ENCODE measurements at places on chromosomes 7 and 10.

DNA sequence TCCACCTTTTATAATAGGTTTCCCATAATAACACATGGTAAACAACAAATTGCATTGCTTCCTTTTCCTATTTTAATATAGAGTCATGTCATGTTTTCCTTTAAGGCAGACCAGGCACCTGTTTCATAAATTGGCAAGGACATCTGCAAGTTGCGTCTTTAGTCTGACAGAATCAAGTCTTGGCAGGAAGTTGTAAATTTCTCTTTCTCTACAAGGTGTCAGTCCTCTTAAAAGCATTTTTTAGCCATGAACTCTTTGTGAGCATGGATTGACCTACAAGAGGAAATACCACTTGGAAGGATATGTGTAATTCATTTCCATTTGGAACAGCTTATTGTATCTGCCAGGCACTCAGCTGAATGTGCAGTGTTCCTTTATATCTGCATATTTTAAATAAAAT lies 176.8 kb downstream of the PRKG1 start:
- no peak for DNase-seq

DNA sequence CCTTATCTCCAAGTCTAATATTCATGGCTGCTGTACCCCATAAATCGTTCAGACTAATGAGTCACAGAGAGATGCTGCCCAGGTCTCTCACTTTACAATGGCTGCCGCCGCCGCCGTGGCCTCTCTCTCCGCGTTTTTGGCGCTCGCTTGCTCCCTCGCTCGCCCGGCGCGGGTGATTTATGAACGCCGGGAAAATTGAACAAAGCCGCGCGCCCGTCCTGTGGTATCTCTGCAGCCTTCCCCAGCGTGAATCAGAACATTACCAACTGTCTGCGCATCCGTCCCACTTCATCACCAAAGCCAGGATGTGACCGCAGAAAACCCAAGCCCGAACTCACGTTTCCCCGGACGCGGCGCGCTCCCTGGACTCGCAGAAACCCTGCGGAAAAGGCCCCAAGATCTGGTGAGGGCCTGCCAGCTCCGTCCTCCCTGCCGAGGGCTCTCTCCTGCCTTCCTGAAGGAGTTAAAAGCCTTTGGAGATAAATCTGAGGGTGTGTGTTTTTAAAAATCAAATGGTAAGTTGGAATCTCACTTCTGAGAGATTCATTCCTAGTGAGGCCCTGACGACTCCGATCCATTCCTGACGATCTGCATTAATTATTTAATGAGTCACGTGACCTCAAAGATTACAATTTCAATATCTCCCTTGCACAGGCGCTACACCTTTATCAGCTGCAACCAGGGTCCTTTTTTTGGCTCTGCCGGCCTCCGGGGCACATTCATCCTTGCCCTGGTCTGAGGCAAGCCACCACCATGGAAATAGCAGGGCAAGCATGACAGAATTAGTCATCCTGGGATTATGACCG lies 6.3 kb downstream of the HOXA4 start:
- DNase-seq: no peak

GRCh38 chr7:31371621-31372020 lies 31.1 kb upstream of the NEUROD6 start:
- DNase-seq: no peak

GRCh38 chr7:88316456-88316855 lies 9.8 kb upstream of the STEAP4 start:
- DNase-seq: no peak

Data from CD4-positive, alpha-beta T cell treated with Interleukin-15 for 4 hours (primary cell).